ENCODE measurements at places on chromosomes 2 and 18.

DNA sequence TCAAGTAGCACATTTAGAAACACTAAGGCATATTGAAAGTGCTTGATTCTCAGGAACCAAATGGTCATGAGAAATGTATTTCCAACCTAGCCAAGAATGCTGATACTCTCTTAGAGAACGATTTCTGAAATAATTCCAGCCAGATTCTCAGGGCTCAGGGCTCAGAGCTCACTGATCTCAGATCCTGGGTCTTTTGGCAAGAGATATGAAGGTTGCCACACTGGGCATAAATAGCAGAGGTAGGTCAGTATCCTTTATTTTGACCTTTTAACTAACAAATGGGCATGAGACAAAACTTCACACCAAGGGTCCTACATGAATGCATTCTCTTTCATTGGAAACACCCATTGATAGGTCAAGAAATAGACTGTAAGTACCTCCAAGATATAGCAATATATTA, 364.1 kb downstream of the ALK start:
- no peak for DNase-seq

- no peak for DNase-seq
These were observed 12.2 kb downstream of the SLC9A4 start for GRCh38 chr2:102485147-102485785.

GRCh38 chr18:24128700-24129099, 10.2 kb upstream of the CABYR start:
- DNase-seq: no peak

DNA sequence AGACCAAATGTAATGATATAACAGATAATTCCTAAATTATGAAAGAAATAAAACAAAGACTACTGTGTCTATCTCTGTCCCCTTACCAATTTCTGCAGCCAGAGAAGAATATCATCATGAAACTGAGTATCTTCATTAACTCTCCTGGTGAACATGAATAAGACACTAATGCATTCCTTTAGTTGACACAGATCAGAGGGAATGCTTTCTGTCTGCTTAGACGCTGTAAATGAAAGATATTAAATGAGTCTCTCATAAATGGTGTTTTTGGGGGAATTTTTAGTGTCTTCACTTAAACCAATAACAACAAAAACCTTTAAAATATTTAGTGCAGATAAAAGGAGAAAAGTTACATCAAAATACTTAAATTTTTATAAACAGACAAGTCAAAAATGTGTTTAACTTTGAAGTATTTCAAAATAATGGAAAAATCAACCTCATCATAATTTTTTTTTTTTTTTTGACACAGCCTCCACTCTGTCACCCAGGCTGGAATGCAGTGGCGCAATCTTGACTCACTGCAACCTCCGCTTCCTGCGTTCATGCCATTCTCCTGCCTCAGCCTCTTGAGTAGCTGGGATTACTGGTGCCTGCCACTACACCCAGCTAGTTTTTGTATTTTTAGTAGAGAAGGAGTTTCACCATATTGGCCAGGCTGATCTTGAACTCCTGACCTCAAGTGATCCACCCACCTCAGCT, 16.0 kb downstream of the EPG5 start:
- DNase-seq: peak; percentile 24

DNA sequence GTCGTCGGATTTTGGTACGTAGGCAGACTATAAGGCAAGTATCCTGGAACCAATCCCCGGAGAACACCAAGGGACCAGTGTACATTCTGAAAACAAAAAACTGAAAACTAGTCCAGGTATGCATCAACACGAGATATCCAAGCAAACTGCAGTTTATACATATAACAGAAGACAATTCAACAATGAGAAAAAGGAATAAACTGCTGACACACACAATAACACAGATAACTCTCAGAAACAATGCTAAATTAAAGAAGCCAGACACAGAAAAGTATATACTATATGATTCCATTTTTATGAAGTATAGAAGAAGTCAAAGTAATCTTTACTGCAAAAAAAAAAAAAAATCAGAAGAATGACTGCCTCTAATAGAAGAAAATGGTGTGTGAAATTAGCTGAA, 5.9 kb downstream of the ROCK2 start:
- no peak for DNase-seq

DNA sequence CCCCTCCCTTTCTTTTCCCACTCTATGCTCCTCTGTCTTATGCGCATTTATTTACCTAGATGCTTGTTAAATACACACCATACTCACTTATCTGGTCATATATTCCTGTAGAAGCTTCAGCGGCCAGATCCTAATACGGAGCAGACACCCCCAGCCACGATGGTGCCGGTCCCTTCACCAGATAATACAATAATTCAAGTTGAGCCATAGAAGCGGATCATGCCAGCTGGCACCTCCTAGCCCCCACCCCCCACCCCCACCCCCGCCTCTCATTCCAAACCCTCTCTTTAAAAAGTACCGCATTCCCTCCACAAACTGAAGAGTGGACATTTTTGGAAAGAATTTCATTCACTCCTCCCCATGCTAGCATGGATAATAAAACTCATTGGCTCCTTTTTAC, 95.2 kb downstream of the BIN1 start:
- no peak for DNase-seq

DNA sequence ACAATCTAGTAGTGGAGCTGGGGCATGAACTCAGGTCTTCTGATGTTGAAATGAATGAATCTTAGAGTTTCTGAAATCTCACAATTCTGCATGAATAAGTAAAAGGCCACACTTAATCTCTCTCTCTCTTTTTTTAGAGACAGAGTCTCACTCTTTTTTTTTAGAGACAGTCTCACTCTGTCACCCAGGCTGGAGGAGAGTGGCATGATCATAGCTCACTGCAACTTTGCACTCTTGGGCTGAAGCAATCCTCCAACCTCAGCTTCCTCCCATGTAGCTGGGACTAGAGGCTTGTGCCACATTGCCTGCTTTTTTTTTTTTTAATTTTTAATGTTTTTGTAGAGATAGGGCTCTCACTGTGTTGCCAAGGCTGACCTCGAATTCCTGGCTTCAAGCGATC, 68.9 kb upstream of the THOC1 start:
- DNase-seq: no peak

DNA sequence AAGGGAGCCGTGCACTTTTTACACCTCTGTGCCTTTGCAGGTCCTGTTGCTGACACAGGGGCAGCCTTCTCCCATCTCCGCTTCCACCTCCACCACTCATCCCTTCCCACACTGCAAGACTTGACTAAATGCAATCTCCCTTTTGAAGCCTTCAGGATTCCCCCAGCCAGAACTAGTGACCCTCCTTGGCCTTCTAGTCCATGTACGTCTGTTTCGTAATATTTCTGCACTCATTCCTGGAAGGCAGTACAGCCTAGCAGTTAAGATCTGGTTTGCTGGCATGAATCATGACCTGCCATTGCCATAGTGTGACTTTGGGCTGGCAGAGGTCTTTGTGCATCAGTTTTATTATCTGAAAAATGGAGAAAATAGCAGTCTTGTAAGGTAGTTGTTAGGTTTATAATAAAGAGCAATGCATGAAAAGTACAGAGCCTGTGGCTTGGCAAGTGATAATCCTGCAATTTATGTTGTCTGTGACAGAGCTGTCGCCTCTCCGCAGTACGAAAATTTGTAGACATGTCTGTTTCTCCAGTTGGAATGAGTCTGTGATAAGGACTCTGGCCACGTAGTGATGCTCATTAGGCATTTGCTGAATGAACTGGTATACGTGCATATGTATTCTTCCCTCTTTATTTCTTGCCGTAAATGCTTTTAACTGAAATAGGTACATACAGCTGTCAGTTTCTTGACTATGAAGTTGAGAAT, 36.7 kb downstream of the NCK2 start:
- DNase-seq: no peak

DNA sequence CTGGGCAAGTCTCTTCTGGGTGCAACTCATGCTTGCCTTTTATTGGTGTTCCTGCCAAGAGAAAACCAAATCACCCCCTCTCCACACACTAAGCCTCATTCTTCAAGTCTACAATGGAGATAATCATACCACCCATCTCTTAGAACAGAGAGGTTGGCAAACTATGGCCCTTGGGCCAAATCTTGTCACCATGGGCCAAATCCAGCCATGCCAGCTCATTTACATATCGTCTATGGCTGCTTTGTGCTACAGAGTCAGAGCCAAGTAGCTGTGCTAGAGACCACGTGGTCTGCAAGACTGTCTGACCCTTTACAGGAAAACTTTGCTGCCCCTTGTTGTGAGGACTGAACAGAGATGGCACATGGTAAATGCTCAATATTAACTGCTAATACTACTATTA, 270.3 kb upstream of the PARD3B start:
- DNase-seq: no peak

- no peak for DNase-seq
These were observed 149.2 kb upstream of the NOSTRIN start for GRCh38 chr2:168652997-168653921.

DNA sequence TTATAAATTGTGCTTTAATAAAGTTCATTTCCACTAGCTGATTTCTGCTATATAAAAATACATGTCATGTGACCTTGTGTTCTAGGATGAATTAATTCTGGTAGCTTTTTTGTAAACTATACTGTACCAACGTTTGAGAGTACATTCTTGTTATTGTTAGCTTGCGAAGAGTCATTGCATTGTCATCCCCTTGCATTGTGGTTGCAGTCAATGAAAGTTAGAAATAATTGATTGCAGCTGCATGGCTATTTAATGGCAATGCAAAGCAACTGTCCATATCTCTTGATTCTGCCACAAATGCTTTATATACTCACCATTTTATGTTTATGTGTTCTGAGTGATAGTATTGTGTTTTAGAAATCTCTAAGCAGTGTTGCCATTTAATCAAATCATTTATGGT, 91.6 kb downstream of the ZNF407 start:
- peak; percentile 27 for DNase-seq

DNA sequence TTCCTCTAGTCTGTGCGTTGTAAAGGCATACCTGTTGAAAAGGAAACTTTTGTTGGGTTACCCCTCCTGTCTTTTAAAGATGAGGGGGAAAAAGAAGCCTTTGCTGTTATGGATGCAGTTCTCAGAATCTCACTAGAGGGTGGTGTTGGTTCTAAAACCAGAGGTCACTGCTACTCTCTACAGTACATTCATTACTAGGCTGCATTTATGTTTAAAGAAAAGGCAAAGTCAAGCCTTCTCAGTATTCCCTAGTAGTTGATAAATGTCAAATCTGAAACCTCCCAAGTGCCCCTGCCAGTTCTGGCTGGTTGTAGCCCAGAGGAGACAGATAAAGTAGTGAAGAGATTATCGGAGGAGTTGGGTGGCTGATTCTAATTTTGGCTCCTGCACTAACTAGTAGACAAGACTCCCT, 1.4 kb upstream of the PLCL1 start:
- peak; percentile 76 for DNase-seq

DNA sequence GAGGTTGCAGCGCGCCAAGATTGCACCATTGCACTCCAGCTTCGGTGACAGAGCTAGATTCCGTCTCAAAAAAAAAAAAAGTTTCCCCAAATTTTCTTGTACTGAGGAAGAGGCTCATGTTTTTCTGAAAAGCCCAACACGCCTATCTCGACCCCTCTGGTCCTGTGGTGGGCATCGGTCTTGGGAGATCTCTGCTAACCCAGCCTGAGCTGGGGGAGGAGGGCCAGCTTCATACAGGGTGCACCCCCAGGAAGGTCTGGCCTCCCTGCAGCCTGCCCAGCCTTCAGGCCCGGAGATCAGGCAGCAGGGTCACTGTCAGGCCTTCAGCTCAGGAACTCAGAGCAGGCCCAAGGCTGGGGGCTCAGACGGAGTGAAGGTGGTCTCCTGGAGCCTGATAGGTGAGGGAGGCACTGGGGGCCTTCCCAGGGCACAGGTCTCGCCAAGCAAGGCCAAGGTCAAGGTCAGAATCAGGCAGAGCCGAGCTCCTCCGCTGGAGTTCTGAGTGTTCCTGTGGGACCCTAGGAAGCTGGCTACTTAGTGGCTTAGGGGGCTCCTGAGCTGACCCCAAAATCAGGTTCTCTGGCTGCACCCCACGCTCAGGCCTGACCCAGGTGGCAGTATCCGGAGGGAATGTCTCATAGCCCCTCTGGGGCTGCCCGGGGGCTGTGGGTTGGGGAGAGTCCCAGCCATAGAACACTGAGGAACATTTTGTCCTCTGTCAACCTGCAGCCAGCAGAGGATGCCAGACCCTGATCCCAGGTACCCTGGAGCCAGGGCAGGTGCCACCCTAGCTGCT, 37.9 kb upstream of the SMAD7 start:
- DNase-seq: no peak

DNA sequence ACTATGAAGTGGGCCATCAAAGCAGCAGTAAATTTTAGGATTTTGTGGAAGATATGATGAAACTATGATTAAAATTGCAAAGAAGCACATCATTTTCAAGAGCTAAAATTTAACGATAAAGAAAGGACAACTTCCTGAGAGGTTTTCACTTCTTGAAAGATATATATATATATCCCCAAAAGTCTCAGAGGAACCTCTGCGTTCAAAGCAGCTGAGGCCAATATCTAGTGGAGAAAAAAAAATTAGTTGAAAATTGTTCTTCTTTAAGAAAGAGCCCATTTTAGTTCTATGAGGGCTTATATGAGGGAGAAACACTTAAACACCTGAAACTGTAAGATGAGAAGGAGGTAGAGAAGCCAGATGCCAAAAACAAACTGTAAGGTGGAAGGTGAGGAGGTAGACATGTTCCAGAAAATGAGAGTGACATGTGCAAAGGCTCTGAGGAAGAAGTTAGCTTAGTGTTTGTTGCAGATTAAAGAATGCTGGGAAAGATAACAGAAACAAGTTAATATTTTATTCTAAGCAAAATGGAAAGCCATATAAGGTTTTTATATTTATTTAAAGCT, 72.9 kb upstream of the VRK2 start:
- DNase-seq: no peak

- DNase-seq: no peak
These were observed 36.6 kb upstream of the AAK1 start for GRCh38 chr2:69680001-69680675.

DNA sequence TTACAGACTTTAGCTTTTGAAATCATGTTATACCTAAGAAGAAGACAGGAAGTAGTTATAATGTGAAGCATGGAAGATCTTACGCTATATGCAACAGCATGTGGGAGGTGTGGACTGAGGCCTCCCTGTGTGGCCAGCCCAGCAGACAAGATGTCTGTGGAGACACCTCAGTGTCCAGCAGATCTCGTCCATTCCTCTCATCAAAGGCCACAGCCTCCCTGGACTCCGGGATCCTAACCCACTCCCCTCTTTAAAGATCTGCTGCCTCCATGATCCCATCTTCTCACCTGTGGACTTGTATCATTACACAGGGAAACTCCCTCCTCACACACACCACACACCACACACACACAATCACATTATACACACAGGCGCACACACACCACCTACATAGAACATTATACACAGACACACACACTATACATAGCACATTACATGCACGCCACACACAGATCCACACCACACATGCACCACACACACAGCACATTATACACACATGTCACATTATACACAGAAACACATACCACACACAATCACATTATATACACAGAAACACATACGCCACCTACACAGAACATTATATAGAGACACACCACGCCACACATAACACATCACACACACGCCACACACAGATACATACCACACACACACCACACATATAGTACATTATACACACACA, 89.5 kb downstream of the PXDN start:
- no peak for DNase-seq

Data from endothelial cell of umbilical vein (primary cell).